ENCODE measurements at places on chromosomes 7 and 10. TPM values are rescaled to one million over a fixed set of nuclear protein-coding genes. Genes with fewer than 3 reads are reported as not detected.

- no peak for DNase-seq
Measured at GRCh38 chr7:22660293-22660692, 66.7 kb upstream of the IL6 start.

DNA sequence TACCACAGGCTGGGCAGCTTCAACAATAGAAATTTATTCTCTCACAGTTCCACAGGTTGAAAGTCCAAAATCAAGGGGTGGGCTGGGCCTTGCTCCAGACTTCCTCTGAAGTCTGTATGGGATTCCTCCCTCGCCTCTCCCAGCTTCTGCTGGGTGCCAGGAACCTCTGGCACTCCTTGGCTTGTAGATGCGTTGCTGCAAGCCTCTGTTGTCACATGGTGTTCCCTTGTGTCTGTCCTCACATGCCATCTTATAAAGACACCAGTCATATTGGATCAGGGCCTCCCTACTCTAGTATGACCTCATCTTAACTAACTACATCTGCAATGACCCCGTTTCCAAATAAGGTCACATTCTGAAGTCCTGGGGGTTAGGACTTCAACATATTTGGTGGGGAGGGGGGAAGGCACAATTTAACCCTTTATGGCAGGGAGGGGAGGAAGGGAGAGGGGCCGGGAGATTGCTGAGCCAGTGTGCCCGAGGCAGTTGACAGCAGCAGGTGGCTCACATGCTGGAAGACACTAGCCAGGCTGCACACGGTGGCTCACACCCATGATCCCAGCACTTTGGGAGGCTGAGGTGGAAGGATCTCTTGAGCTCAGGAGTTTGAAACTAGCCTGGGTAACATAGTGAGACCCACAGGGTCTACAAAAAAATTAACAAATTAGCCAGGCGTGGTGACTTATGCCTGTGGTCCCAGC, 18.8 kb downstream of the ZNF282 start:
- DNase-seq: no peak

DNA sequence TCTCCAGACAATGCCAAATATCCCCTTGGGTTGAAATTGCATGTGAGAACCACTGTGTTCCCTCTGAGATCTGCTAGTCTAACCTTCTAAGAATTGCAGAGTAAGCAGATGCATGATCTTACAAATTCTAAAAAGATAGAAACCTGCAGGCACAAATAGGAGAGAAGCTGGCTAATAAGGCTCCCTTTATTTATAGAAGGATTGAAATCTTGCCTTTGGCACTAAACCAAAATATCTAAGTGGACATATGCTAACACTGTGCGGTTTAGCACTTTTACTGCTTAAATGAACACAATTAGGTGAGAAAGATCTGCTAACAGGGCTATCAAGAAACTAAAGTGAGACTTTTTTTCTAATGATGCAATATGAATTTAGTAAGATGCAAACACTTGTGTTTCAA, 225.5 kb downstream of the DOCK4 start:
- DNase-seq: no peak

- DNase-seq: no peak
Measured at GRCh38 chr10:28054228-28054860, 55.5 kb upstream of the ODAD2 start.

DNA sequence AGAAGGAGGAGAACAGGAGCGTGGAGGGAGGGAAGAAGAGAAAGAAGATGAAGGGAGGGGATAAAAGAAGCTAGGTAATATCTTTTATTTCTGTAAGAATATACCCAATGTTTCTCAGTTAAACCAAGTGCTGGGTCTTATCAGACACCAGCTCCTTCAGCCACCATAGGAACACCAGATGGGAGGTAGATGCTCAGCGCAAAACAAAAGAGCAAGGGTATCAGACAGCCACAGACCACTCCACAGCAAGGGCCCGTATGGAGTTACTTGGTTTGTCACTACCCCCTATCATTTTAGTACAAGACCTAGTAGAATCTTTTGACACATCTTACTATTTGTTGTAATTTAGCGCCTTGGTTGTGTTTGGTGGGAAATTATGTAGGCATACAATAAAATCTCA, 65.9 kb upstream of the FAM133B start:
- DNase-seq: no peak

GRCh38 chr10:122307669-122308416, 36.7 kb downstream of the BTBD16 start:
- peak; percentile 71 for DNase-seq

DNA sequence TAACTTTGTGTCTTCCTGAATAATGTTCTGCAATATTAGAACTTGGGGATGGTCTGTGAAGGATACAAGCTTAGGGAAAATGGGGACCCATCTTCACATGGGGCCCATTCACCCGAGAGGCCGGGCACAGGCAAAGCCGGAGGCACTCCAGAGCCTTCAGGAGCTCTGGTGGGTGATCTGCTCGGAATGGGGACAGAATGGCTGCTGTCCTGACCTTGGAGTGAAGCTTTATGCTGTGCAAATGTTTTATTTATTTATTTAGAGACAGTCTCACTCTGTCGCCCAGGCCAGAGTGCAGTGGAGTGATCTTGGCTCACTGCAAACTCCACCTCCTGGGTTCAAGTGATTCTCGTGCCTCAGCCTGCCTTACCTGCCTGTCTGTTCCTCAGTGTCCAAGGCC, 55.4 kb downstream of the DYNC2I1 start:
- DNase-seq: no peak

DNA sequence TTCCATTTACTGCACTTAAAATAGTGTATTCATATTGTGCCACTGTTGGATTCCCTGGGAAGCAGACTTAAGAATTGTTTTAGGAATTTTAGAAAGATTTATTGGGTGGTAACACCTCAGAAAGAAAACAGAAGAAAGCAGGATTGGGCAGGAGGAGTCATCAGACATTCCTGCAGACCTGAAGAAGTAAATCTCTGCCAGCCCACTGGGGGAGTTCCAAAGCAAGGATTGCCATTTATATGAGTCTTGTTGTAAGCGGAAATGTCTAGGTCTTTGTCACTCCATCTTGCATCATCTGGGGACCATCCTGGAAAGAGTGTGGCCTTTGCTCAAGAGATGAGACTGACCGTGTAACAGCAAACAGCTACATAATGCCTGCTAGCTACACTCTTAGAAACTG, 947.6 kb upstream of the POT1 start:
- DNase-seq: no peak

GRCh38 chr10:19993714-19994315, 177.6 kb downstream of the PLXDC2 start:
- DNase-seq: no peak

GRCh38 chr10:127332631-127333030, 136.2 kb upstream of the INSYN2A start:
- DNase-seq: no peak

GRCh38 chr10:43160046-43160920, 22.0 kb downstream of the CSGALNACT2 start:
- no peak for DNase-seq

- no peak for DNase-seq
Measured at GRCh38 chr7:98779800-98780587, 89.8 kb downstream of the TMEM130 start.

DNA sequence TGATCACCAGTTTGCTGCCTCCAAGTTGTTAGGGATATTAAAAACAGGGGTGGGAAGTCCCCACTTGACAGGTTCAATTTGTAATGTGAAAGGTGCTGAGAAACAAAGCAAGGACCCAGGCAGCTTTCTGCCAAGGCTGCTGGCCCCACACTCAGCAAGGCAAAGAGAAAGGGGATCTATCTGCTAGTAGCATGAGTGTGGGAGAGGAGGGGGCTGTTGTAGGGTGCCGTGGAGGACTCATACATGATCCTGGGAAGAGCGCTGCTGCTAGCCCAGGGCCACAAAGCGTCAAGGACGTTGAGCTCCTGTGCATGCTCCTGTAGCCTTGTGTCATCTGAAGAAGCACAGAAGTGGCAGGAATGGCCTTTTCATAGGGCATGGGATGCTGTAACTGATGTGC, 96.5 kb upstream of the INSYN2A start:
- no peak for DNase-seq

- no peak for DNase-seq
Measured at GRCh38 chr7:37796138-37796775, 52.1 kb upstream of the NME8 start.

GRCh38 chr7:6501586-6502564, 49.4 kb downstream of the GRID2IP start:
- no peak for DNase-seq

DNA sequence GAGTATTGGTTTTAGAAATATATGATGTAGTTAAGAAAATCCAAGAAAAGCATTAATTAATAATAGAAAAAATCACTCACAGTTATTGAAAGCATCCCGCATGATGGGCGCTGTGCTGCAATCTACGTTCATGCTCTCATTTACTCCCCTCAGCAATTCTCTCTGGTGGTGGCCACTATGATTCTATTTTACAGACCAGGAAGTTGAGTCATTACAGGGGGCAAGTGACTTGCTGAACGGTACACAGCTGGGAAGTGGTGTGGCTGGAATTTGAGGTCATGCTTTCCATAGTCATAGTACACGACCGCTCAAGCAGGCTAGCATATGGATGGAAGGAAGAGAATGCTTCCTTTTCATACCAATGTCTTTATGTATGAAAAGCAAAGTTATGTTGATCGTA, 117.4 kb downstream of the TES start:
- DNase-seq: no peak

DNA sequence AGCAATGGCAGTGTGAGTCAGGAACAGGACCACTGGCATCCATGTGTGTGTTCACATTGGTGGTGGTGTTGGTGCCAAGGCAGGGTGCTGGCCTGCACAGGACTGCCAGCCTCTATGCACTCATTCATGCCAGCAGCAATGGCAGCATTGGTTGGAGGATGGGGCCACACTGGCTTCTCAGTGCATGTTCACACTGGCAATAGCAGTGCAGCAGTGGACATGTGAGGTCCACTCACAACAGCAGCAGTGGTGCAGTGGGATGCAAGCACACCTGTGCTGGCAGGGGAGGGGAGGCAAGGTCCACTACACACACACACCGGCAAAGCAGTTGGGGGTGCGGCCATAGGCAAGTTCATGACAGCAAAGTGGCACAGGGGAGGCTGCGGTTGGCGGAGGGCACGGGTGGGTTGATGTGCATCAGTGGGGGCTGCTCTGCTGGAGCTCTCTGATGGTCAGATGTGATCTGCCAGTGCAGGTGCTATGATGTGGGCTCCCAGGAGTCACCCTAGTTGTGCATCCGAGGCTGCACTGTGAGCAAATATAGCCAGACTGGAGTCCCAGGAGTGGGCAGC, 57.8 kb upstream of the TNKS2 start:
- no peak for DNase-seq

DNA sequence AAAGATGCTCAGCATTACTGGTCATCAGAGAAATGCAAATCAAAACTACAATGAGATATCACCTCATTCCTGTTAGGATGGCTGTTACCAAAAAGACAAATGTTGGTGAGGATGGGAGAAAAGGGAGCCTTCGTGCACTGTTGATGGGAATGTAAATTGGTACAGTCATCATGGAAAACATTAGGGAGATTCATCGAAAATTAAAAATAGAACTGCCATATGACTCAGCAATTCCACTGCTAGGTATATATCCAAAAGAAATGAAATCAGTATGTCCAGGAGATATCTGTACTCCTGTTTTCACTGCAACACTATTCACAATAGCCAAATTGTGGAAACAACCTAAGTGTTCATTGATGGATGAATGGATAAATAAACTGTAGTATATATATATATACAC, 228.1 kb downstream of the ACTR3B start:
- no peak for DNase-seq

- no peak for DNase-seq
Measured at GRCh38 chr10:100377830-100378229, 30.8 kb downstream of the SCD start.

- no peak for DNase-seq
Measured at GRCh38 chr7:155356323-155357105, 58.8 kb downstream of the INSIG1 start.

- DNase-seq: no peak
Measured at GRCh38 chr7:1046722-1047679, 2.7 kb downstream of the GPR146 start.

DNA sequence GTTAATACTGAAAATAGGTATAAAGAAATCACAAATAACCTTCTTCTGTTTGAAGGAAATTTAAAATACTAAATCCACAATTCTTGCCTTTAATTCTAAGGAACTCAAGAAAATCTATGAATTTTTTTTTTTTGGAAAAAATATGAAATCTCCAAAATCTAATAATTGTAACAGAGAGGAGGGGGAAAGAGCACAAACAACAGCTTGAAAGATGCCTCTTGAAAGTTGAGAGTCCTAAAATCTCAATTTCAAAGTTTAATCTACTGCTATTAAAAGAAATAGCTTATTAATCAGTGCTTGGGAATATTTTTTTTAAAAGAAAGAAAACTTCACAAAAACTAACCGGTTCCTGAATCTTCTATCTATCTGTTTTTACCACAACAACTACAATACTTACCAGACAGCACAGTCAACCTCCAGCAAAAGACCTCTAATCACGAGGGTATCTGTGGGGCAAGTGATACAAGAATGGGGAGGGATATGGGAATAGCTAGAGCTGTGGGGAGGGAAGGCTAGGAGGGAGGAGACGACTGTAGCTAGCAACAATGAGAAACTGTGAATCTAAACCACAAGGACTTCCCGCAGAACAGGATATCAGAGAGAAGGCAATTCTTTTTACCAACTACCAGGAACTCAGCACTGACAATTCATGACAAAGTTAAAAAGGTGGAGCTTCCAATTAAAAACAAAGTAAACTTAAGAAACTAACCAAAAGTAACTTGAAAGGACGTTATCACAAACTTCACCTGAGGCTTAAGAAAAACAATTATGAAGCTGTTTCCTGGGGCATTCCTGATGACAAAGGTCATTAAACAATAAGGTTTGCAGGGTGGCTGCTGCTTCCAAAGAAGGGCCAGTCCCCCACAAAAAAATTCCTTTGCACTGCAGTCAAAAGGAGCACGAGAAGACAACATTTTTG, at the start of gene USP54:
USP54 (minus strand) TSS at position 462 of the 919 bp plus-strand sequence. CDS start 15,684 bp downstream, outside the sequence.
- DNase-seq: peak; percentile 15

- DNase-seq: no peak
Measured at GRCh38 chr7:26461518-26461917, 169.9 kb downstream of the SNX10 start.

- DNase-seq: no peak
Measured at GRCh38 chr10:78288663-78289062, 255.0 kb downstream of the RPS24 start.

DNA sequence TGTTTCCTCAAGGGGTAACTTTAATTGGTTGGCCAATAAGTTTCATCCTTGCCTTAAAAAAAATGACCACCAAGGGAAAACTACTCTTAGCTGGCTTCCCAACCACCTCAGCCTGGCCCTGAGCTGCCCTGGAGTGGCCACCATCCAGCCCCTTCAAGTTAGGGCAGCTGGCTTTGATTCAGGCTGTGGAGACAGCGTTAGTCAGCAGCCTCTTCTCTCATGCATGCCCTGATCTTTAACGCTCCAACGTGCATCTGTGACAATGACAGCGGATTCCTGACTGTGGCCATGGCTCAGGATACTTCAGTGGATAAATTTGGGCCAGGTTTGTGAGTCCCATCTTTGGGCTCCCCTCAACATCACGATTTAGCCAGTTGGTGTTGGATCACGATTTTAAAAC, 111.6 kb downstream of the RBM20 start:
- no peak for DNase-seq

The NKX2-3 gene
- 4.4 TPM for total RNA-seq

The EIF5AL1 gene
- 0.14 TPM for total RNA-seq

The NEBL gene
- total RNA-seq: 15.0 TPM

The GDF10 gene
- 0.52 TPM for total RNA-seq

The MCM10 gene
- total RNA-seq: 0.40 TPM
